ENCODE measurements at places on chromosomes 7 and 10. TPM values are rescaled to one million over a fixed set of nuclear protein-coding genes. Genes with fewer than 3 reads are reported as not detected.
A peak's percentile ranks its signal among the peaks of the same experiment; 100 is the strongest.

GRCh38 chr10:69352569-69353264 is 64.0 kb downstream of the TACR2 start:
- peak; percentile 43 for DNase-seq

DNA sequence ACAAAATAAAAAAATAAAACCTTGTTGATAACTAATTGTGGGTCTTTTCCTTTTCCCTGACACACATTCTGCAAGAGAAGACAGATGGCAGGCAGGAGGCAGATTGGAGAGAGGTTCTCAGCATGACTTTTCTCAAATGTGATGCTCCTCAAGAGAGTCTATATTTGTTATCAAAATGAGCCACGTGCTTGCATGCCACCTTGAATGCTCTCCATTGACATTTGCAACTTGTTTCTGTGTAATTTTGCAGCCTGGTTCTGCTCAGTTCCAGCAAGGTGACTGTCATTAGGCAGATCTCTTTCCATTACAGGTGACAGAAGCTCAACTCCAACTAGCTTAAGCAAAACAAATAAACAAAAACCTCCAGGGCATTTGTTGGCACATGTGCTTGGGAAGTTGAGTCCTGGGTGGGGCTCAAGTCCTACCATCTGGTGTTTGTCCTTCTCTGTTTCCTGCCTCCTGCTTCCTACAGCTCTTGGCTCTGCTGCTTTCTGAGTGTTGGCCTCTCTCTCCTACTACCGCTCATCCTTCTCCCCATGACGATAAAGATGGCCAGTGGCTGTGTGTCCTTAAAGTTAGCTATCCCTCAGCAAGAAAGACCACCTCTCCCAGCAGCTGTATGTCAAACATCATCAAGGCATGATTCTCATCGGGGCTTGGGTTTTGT is 56.7 kb downstream of the GRK5 start:
- DNase-seq = peak; percentile 79

GRCh38 chr7:132777414-132777813 is 201.1 kb upstream of the PLXNA4 start:
- no peak for DNase-seq

- DNase-seq = no peak
Observed at GRCh38 chr7:130149281-130150139, 55.7 kb downstream of the TMEM209 start.

DNA sequence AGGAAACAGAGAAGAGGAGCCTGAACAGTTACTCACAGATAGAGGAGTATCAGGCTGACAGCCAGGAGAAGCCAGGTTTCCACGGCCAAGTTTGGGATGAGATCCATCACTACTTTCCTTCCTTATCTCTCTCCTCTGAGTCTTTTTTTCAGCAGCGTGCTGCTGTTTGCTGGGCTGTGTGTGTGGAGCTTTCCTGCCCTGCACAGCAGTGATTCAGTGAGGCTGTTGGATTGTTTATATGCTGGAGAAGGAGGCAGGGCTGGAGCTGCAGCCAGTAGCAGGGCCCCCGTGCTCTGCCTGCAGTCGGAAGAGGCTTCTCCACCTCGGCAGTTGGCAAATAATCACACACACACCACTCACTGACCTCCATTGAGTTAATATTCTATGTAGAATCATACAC is at the start of gene CYP3A7:
Gene CYP3A7, minus strand, starts transcription at position 210 of the 400 bp plus-strand sequence. Its CDS starts 103 bp downstream, at position 107.
- no peak for DNase-seq

MAPK8 gene
- total RNA-seq = 37.3 TPM

CALHM3 gene
- total RNA-seq = not detected

SKIDA1 gene
- total RNA-seq = 1.1 TPM

ADRB1 gene
- total RNA-seq = 54.4 TPM
